Cortex of kidney (tissue), 1 donor: ENCODE measurements at places on chromosomes 12 and 14.

DNA sequence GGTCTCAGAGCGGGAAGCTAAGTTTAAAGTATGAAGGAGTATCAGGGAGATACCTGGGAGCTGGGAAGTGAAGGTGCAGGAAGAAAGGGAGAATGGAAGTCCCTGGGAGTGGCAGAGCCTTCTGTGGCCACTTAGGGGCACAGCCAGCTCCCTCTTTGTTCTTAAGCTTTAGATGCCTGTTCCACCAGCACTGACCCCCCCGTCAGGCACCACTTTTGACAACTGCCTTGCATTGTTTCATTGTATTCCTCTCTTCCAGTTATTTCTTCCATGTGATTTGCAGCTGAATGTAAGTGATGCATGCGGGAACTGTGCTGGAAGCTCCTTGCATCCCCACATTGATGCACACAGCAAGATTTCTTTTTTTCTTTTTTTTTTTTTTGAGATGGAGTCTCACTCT, 2.6 kb downstream of the GALNT16 start:
- no peak for DNase-seq

DNA sequence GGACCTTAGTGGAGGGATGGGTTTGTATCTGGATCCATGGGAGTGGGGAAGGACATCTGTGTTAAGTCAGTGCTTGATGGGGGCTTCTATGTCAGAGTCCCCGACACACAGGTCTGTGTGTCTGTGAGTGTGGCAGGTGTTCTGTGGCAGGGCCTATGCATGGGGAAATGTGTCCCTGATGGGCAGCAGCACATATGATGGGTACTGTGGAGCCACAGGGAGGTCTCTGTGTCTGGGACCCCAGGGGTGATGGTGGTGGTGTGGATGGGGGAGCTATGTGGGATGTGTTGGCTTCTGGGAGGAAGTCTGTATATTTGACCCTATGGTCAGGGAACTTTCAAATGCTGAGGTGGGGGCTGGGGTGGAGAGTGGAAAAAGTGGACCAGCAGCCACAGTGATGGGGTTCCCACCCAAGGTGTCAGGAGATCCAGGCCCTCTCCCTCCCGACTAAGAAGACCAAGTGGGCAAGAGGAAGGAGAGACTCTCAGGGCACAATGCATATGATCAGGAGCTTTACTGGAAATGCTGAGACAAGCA, 16.5 kb downstream of the KRT7 start:
- no peak for DNase-seq

- no peak for DNase-seq
Measured at GRCh38 chr12:54956322-54956721, 28.2 kb downstream of the TESPA1 start.

DNA sequence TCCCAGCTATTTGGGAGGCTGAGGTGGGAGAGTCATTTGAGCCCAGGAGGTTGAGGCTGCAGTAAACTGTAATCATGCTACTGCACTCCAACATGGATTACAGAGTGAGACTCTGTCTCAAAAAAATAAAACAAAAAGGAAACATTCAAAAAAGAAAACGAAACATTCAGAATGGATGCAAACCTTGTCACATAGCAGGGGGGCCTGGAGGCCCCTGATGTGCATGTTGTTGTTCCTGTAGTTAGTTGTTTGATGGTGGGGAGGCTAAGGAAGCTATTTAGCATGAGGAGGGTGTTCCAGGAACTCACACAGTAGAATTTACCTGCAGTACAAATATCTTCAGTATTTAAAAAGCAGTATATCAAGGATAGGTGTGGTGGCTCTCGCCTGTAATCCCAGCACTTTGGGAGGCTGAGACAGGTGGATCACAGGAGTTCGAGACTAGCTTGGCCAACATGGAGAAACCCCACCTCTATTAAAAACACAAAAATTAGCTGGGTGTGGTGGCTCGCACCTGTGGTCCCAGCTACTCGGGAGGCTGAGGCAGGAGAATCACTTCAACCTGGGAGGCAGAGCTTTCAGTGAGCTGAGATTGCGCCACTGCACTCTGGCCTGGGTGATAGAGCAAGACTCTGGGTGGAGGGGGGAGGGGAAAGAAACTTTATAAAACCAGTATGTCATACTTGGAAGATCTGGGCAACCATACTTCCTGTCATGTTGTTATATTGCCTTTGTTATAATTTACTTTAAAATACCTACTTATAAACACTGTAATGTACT, 17.6 kb upstream of the AEBP2 start:
- no peak for DNase-seq

GRCh38 chr12:118436002-118436730, 59.8 kb downstream of the SUDS3 start:
- no peak for DNase-seq

GRCh38 chr12:94193168-94193567, 44.8 kb downstream of the PLXNC1 start:
- DNase-seq = no peak

GRCh38 chr14:102252834-102253801, 51.8 kb downstream of the MOK start:
- DNase-seq = no peak

DNA sequence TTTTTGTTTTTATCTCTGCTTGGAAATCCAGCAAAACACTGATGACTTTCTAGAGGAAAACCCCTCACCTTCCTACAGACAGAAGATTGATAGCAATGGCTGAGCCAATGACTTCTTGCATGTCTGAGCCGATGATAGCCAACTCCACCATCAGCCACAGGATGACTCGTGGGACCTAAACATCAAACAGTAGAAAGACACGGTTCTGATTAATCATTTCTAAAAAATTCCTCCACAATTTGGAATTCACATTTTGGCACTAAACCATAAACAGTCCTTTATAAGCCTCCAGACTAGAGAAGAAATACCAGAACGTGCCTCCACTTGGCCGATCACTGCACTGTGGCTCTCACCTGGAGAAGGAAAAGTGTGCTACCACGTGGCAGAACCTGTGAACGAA, 25.9 kb downstream of the SLC11A2 start:
- no peak for DNase-seq

DNA sequence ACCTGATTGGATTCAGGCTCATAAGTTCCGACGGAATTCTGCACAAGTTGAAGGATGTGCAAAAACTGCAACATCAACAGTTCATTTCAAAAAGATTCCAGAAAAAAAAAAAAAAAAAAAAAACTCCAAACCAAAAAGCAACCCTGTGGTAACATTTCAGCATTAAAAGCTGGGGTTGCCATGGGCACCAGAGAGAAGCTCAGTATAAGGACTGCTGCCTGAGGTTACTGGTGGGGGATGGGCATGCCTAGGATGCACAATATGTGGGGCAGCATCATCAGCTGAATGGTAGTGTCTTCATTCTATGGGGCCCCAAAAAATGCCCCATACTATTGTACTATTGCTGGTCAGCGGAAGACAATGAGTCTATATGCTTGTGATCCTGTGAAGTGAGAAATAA, 44.7 kb downstream of the MBIP start:
- DNase-seq = no peak

- DNase-seq = no peak
Measured at GRCh38 chr12:82952946-82953345, 266.2 kb downstream of the TMTC2 start.

- no peak for DNase-seq
Measured at GRCh38 chr12:50016501-50017475, 8.5 kb downstream of the RACGAP1 start.

DNA sequence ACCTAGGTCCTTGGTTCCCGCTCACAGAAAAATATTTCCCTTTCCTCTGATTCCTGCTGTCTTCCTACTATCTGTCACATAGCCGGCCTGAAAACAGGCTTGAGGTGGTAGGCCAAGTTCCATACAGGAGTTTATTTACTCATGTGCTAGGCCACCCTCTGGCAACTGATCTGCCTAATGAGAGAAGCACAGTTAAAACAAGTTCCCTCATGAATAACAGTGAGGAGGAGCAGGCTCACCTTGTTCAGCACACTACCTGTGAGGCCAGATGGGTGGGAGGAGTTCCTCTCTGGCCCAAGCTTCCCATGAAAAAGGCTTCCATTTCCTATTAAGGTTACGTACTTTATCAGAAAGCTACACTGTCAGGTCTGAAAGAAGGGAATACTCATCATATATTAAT, 206.0 kb downstream of the MYRFL start:
- DNase-seq = no peak

DNA sequence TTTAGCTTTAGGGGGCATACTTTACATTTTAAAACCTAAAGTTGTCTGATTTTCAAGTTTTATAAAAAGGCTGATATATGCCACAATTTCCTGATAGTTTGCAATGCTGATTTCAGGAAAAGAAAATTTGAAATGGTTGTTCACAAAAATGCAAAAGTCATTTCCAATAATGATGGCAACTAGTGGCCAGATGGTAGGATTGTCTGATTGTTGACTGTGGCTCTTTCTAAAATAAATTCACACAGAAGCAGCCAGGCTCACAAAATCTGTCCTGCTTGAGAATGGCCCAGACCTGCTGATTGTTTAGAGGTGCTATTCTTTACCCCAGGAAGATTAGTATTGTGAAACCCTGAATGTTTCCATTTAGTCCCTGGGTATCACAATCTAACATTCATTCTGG, 220.3 kb downstream of the NELL2 start:
- no peak for DNase-seq

GRCh38 chr14:22412926-22413411, 176.1 kb downstream of the DAD1 start:
- no peak for DNase-seq

GRCh38 chr14:94132285-94132887, 3.0 kb upstream of the IFI27L2 start:
- no peak for DNase-seq

DNA sequence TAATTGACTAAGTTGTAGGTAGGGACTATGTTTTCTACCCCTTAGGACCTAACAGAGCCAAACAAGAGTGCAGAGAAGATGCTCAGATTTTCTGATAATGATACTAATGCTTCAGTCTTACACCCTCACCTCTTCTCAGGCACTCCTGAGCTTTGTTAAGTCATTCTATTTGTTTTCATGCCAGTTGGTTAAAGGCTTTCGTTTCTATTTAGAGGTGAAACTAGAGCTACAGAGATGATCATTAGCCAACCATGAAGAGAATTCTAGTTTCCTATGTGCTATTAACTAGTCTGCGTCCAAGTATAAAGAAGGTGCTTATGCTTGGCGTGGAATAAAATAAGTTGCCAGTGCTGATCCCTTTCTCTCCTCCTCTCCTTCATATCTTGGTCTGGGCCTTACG, 34.6 kb upstream of the PYGL start:
- no peak for DNase-seq

- no peak for DNase-seq
Measured at GRCh38 chr12:63103494-63104131, 47.4 kb downstream of the AVPR1A start.

DNA sequence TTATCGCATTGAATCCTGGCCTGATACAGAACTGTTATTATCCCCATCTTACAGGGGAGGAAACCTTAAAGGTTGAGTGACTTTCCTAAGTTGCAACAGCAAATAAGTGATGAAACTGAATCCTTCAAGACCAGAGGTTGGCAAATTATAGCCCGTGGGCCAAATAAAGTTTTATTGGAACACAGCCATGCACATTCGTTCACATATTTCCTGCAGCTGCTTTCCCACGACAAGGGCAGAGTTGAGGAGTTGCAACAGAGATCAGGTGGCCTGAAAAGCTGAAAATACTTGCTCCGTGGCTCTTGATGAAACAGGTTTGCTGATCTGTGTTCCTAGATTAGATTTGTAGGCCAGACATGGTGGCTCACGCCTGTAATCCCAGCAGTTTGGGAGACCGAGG, 126.7 kb downstream of the PHETA1 start:
- DNase-seq = no peak

DNA sequence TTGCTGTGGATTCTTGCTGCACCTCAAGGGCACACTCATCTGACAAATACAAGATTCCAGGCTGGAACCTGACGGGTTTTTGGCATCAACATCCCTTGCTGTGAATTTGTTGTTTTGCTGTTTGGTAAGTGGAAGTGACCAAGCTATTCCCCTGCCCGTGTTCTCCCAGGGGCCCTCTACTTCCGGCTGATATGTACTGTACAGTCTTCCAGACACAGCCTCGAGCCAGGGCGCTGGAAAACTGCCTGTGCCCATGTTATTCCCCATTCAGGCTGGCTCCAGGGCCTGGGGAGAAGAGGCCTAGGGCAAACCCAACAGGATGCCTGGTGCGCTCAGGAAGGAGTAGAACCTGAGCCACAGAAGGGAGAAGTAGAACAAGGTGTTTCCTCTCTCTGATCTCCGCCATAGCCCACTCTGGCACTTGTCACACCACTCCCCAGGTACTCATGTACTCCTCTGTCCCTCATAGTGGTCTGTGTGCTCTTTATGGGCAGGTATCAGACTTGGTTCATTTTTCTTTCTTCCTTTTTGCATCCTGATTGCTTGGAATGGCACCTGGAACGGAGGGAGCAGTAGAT, 67.8 kb upstream of the LTA4H start:
- DNase-seq = no peak

DNA sequence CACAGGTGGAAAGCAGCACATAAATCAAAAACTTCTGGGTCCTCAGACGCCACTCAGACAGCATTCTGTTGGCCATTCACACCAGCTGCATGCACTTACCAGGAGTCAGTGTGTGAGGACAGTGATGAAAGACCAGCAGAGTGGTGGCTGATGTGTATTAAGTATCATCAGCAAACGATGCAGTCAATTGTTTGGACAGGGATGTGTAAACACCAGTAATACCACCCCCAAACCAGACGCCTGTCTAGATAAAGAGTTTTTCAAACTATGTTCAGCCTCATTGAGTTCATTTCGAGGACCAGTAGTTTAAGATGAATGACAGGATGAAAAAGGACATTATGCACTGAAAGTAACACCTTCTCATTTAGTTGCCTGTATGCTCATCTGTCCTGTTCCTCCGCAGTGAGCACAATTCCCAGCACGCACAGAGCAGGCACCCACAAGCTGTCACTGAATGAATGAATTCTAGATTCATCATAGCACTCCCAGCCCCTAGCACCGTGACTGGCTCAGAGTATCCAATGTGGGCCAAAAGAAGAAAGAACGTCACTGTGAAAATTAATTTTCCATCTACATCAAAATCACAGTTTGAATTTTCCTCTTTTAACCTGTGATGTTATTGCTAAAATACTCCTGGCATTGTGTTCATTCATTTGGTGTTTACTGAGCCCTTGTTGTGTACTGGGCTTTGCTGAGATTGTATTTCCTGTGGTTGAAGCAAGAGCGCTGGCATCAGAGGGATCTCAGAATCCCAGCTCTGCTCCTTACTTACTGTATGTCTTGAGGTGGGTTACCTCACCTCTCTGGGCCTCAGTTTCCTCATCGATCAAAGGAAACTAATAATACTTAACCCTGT, 124.8 kb upstream of the NOS1 start:
- DNase-seq = no peak

GRCh38 chr12:108214486-108214885, 85.4 kb downstream of the WSCD2 start:
- no peak for DNase-seq

DNA sequence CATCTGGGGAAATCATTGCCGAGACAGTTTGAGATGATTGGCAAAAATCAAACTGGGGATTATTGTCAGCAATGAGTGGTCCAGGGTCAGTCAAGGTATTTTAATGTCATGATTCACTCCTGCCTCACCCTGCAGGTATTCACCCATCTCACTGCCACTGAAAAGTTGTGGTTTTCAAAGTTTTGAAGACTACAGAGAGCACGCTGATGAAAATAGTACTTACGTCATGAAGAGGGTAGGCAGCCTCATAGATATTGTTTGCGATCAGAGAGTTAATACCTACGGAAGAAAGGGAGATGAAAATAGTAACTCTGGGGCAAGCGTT, 138.0 kb downstream of the ANO2 start:
- no peak for DNase-seq

- no peak for DNase-seq
Measured at GRCh38 chr14:102215071-102215470, 75.4 kb downstream of the WDR20 start.

- no peak for DNase-seq
Measured at GRCh38 chr14:93100100-93100499, 15.6 kb downstream of the ITPK1 start.

GRCh38 chr12:98058838-98059237, 456.6 kb upstream of the TMPO start:
- no peak for DNase-seq
